CD4-positive, alpha-beta T cell treated with Interleukin-6 for 4 hours (primary cell): ENCODE measurements at places on chromosomes 5 and 9.

DNA sequence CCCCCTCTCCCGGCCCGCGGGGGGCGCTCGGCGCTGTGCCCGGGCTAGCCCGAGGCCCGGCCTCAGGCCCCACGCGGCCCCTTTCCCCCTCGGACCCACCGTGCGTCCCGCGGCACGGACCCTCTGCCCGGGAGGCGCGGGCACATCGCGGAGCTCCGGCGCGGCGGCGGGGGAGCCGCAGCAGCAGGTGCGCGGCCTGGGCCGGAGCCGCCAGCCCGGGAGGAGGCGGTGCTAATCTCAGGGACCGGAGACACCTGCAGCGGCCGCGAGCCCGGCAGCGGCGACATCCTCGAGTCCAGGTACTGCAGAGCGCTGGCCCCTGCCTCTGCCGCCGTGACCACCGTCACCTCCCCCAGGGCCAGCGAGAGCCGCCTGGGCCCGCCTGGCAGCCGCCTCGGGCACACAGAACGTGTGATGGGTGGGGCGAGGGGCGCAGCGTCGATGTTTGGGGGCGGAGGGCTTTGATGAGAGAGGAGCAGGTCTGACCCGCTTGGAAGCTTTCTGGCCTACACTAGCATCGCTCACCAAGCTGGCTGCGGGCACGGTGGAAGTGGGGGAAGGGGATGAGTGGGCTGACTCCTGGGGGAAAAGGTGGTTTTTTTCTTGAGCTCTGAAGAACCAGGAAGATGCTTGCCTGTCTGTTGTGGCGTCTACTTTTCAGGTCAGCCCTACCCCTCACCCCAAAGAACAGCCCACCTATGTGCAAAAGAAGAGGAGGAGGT is 524 bp downstream of the CYFIP2 start:
- peak; percentile 64 for DNase-seq

GRCh38 chr9:86655147-86655546 is 292.2 kb downstream of the GAS1 start:
- DNase-seq = no peak

- DNase-seq = peak; percentile 59
Measured at GRCh38 chr9:127589955-127590370, 22.1 kb upstream of the STXBP1 start.

DNA sequence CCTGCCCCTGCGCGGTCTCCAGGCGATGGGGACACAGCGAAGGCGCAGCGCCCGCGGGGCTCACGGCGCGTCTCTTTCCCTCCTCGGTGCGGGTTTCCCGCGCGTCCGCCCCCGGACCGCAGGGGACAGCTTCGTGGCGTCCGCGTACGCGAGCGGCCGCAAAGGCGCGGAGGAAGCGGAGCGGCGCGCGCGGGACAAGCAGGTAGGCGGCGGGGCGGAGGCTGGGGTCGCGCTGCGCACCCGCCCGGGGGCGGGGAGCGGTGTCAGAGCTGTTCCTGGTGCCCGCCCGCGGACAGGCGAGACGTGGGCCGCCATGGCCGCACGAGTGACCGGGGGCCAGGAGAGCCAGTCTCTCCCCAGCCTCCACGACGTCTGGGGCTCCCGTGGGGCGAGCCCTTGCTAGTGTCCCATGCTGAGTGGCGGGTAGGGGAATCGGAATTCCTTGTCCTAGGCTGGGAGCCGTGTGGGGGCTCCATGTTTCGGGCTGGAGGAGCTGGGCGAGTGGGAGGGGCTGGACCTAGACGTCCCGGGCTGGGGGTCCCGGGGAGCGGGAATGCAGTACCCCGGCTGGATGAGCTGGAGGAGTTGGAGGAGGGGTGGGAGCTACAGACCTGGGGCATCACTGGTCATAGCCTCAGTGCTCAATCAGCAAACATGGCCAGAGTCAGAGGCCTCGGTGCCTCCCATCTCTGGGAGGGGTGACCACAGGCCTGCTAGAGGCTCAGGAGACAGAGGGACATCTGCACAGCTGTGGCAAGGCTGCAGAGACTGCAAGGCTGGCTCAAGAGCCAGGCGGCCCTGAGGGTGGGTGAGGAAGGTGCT is 968 bp downstream of the NKD2 start:
- no peak for DNase-seq

DNA sequence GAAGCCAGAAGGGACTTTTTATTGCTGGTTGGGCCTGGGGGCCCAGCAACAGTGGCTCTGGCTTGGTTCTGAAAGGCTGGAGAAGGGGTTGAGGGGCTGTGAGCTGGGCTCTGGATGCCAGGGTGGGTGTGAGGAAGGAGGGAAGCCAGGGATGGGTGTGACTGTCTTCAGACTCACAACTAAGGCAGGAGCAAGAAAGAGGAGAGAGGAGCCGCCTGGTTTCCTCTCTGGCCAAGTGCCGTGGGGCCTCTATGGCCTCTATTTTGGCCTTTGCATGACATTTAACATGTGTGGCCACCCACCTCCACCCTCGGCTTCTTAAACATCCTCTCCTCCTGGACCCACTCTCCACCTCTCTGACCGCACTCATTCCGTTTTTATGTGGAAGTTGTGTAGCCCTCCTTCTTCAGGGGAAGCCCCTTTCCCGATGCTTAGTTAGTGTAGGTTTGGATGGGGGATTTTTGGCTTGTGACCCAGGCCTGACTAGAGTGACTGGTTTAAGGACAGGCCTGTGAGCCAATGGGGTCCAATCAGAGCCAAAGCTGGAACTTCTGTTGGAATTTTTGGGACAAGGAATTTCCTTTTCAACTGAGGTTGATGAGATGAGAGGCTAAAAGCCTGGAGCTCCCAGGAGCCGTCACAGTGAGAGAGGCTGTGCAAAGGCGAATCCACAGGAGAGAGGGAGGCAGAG is 517.8 kb downstream of the CCDC171 start:
- no peak for DNase-seq

- DNase-seq = no peak
Measured at GRCh38 chr9:103037508-103038477, 42.7 kb downstream of the CYLC2 start.

GRCh38 chr9:71544464-71544863 is 223.8 kb downstream of the CEMIP2 start:
- no peak for DNase-seq

GRCh38 chr5:68054638-68055037 is 160.9 kb upstream of the PIK3R1 start:
- DNase-seq = no peak

DNA sequence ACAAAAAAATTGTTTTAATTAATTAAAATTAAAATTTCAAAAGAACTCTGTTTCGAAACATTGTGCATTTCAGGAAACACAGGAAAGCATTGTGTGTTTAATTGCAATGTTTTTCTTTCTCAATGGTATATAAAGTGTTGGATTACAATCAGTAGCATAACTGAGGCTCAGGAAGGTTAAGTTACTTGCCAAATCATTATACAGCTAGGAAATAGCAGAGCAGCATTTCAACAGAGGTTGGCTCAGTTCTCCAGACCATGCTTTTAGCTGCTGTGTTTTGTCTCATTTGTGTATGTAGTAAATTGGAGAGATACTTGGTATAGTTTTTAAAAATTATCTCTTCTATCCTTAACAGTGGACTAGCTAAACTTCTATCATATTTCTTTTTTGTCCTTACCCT is 30.0 kb upstream of the CAMLG start:
- DNase-seq = no peak

DNA sequence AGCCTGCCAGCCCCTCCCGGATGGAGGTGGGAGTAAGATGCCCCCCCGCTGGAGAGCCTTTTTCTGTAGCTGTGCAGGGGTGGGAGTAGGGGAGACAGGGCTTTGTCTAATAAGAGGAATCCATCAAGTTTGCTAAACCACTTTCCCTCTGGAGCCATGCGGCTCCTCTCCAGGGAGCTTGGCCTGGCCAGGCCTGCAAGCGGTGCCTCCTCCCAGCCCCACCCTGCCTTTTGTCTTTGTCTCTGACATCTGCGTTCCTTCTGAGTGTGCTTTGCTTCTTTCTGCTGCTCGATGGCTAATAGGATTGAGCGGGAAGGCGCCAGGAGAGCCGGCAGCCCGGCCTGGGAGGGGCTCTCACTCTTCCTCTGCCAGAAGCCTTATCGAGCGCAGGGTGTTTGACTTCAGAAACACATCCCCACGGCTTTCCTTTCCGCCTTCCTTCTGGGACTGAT is 26.7 kb upstream of the FCN1 start:
- DNase-seq = no peak

DNA sequence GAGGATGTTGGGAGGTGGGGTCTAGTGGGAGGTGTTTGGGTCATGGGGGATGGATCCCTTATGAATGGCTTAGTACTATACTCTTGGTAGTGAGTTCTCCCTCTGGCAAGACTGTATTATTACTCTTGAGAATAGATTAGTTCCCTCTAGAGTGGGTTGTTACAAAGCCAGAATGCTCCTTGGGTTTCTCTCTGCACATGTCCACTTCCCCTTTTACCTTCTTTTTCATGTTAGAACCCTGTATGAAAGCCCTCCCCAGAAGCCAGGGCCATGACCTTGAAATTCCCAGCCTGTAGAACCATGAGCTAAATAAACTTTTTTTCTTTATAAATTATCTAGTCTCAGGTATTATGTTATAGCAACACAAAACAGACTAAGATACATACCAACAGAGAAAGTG is 31.1 kb downstream of the SLC24A2 start:
- DNase-seq = no peak

GRCh38 chr5:105931881-105932421 is 1738.8 kb downstream of the EFNA5 start:
- no peak for DNase-seq

DNA sequence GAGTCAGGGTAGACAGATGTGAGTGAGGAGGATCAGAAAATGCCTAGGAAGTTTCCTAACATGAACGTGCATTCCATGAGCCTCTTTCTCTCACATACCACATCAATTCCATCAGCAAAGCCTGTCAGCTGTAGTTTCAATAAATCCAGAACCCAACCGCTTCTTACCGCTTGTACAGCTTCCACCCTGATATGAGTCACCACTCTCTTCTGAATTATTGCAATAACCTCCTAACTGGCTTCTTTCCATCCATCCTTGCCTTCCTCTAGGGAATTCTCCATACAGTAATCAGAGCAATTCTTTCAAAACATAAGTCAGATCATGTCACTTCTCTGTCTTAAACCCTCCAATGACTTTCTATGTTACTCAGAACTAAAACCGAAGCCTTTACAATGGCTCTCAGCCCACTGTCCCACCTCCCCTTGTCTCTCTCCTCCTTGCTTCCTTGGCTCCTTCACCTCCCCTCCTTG is 8.1 kb upstream of the RAD23B start:
- no peak for DNase-seq

- no peak for DNase-seq
Measured at GRCh38 chr5:115295777-115296123, 704 bp downstream of the CCDC112 start.

DNA sequence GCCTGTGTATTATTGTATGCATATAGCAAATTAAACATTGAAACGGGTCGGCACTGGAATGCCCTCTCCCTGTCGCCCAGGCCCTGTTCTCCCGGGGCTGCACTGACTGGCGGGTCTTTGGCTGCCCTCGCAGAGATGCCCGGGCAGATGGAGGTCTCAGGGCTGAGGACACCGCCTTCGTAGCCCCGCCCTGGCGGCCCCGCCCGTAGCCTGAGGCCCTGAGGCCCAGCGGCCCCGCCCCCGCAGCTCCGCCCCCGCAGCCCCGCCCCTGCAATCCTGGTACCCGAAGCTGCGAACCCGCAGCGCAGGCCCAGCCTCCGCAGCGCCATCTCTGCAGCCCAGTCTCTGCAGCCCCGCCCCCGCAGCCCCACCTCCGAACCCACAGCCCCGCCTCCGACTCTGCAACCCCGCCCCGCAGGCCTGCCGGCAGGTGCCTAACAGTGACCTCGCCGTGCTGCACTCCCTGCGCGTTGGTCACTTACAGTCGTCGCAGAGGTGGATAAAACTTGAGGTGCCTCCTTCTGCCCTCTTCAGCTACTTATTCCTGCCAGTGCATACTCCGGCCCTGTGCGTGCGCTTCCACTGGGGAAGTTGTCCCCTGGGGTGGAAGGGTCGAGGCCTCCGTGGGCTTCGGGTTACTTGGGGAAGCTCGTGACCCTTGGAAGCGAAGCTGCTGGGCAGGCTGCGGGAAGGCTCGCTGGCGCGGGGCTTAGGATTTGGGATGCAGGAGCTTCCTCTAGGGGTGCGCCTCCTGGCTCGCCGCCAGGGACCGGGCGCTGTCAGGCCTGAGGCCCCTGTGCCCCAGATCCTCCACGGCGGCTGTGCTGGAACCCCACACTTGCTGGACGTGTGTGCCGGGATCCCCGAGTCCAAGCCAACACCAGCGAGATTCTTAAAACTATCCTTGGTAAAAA is 72.3 kb downstream of the ICE1 start:
- peak; percentile 93 for DNase-seq

- DNase-seq = peak; percentile 78
Measured at GRCh38 chr9:136546697-136547501, 1.1 kb upstream of the NOTCH1 start.

DNA sequence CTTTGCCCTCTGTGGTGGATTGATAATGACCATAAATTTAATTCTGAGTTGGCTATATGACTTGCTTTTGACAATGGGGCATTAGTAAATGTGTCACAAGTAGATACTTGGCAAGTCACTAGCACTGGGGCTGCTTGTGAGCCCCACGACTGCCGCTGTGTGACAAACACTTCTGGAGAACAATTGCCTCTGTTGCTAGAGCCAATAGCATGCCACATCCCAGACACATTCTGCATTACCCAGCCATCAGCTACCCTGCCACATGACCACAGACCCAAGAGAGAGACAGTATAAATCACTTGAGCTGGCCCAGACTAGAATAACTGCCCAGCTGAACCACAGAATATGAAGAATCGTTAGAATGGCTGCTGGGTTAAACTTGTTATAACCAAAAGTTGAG is 753.2 kb upstream of the DMAC1 start:
- no peak for DNase-seq

GRCh38 chr5:94376672-94377345 is 241.6 kb downstream of the KIAA0825 start:
- DNase-seq = no peak

DNA sequence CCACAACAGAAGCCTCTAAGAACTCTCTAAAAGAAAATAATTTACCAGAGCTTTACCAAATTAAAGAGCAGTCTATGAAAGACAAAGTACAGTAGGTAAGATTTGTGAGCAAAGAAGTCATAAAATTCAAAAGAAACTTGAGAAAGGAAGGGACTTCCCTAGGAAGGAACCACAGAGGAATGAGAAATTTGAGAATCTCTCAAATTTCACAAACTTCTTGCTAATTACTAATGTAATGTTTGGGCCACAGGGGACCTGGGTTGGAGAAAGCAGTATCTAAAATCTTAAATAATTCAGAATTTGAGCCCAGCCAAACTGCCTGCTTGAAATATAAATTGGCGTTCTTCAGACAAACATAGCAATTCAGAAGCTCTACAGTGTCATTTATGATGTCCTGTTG is 225.0 kb upstream of the PRR16 start:
- no peak for DNase-seq

DNA sequence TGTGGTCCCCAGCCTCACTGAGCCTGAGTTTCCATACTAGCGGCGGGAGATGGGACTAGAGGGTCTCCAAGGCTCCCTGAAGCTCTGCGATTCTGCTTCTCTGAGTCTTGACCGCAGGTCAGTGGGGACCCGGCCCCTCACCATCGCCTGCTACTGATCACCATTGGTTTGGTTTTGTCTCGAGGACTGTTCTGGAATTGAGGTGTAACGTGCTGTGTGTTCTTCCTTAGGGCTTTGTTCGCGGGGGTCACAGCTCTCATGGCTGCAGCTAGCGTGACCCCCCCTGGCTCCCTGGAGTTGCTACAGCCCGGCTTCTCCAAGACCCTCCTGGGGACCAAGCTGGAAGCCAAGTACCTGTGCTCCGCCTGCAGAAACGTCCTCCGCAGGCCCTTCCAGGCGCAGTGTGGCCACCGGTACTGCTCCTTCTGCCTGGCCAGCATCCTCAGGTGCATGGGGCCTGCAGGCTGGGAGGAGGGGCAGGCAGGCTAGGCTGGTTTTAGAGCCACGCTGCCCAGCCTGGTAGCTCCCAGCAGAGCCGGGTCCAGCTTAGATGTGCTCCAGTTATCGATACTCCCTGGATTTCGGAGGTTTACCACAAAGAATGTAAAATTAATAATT is 12.3 kb downstream of the TRAF2 start:
- DNase-seq = no peak
